ENCODE measurements at places on chromosomes 7 and 10.

GRCh38 chr10:109025172-109025571 is 898.1 kb downstream of the XPNPEP1 start:
- DNase-seq = no peak

GRCh38 chr7:7911369-7912123 is 57.0 kb upstream of the GLCCI1 start:
- DNase-seq = peak; percentile 53

- DNase-seq = no peak
Measured at GRCh38 chr10:103872137-103872931, 17.0 kb upstream of the SH3PXD2A start.

- DNase-seq = no peak
Measured at GRCh38 chr10:33402220-33403073, 68.0 kb upstream of the NRP1 start.

GRCh38 chr10:103184615-103185014 is 8.5 kb downstream of the NT5C2 start:
- no peak for DNase-seq

DNA sequence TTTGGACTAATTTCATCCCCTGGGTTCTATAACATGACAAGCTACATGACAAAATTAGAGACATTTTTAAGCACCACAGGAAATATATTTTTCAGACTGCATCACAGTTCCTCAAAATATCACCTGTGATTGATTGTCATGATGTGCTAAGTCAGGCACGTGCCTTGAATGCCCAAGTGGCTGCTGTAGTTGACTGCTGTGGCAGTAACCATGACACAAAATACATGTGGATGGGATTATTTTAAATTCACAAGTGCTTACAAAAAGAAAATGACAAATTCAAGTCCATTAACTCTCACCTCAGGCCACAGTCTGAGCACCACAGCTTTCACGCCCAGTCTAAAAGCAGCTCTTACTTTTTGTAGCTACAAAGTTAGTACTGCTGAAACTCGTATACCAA is 45.5 kb downstream of the TNPO3 start:
- no peak for DNase-seq

GRCh38 chr7:100894860-100895700 is 608 bp downstream of the ACHE start:
- DNase-seq = no peak

- peak; percentile 94 for DNase-seq
Measured at GRCh38 chr10:598415-599170, 90.9 kb downstream of the DIP2C start.

DNA sequence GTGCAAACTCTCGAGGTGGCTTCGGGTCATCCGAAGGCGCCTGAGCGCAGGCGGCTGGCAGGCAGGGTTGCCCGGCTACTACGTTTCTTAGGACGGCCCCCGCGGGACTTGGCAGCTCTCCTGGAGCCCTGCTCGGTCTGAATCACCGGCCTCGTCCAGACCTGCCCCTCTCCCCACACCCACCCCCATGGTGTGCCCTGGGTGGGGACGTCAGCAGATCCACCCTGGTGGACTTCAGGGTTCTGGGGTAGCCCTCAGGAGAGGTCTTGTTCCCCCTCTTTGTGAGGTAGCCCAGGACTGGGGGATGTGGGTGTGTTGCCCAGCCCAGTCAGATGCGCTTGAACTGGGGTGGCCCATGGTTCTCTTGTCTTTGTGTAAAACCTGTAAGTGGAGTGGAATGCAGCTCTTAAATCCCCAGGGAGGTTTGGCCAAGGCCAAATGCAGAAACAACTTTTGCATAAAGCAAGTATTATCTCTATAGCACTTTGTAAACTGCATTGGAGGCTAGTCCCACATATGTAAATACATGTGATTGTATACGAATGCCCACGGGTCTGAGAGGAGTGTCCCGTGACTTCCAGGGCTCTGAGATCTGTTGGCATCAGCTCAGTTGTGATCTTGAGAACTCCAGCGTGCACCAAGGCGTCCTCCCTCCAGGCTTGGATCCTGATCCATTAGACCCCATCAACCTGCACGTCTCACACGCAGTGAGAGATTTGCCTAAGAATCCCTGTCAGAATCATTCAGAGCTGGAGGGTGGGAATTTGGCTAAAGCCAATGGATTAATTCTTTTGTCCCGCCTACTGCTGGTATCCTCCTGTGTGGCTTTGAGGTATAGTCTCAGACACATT is 1.8 kb downstream of the PFKFB3 start:
- no peak for DNase-seq

DNA sequence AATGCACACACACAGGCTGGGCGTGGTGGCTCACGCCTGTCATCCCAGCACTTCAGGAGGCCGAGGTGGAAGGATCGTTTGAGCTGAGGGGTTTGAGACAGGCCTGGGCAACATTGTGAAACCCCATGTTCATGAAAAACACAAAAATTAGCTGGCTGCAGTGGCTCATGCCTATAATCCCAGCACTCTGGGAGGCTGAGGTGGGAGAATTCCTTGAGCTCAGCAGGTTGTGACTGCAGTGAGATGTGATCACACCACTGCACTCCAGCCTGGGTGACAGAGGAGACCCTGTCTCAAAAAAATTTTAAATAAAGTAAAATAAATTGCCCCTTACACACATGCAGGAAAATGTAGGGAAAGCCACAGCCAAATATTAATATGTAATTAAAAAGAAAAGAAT is 44.1 kb downstream of the RNF32 start:
- DNase-seq = no peak

- no peak for DNase-seq
Measured at GRCh38 chr10:127043301-127043700, 138.1 kb downstream of the DOCK1 start.

GRCh38 chr10:90440870-90441269 is 417.0 kb downstream of the HTR7 start:
- DNase-seq = no peak

DNA sequence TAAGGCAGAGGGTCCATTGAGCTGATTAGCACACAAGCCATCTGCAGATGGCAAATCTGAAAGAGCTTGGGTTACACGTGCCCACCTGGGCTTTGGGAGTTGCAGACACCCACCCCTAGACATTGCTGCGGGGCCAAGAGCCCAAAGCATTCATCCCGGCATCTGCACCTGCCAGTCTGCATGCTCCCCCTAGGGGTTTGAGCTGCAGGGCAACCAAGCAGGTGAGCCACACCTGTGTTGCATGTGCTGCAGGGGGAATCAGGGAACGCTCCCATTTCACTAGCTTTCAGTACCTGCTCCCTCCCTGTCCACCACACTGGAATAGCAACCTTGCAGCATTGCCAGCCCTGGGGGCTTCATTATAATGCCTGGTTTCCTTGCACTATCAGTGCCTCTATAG is 21.1 kb downstream of the C7orf33 start:
- no peak for DNase-seq

- no peak for DNase-seq
Measured at GRCh38 chr7:80155374-80155773, 20.7 kb downstream of the GNAI1 start.

DNA sequence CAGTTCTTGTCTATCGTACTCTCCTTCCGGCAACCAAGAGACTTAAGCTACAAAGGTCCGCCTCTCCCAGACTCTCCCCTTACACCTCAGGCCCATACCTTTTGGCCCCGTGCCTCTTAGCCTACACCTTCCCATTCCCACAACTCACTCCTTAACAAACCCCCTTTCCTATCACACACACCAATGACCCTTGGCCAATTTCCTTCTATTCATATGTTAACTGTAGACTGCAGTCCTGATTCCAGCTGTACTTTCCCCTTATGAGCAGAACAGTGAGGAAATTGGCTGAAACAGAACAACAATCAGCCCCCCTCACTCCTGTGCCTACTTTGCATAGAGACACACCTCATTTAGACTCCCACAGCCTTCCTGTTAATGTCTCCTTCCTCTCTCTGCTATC is 1.4 kb upstream of the TMEM139 start:
- no peak for DNase-seq

DNA sequence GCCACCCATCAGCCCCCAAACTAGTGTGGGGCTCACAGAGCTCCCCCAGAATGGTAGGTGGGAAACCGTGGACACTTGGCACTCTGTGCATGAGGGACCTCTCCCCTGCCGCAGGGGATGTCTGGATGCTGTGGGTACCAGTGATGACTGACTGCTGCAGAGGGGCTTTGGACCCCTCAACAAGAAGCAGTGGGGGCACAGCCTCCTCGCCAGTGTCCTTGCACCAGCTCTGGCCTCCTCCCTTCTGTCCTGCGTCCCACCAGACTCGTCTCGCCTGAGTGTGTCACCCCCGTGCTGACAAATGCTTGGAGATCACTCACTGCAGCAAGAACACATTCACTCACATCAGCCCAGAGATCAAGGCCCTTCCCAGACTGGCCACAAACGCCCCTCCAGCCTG is 37.3 kb upstream of the R3HCC1L start:
- DNase-seq = no peak

DNA sequence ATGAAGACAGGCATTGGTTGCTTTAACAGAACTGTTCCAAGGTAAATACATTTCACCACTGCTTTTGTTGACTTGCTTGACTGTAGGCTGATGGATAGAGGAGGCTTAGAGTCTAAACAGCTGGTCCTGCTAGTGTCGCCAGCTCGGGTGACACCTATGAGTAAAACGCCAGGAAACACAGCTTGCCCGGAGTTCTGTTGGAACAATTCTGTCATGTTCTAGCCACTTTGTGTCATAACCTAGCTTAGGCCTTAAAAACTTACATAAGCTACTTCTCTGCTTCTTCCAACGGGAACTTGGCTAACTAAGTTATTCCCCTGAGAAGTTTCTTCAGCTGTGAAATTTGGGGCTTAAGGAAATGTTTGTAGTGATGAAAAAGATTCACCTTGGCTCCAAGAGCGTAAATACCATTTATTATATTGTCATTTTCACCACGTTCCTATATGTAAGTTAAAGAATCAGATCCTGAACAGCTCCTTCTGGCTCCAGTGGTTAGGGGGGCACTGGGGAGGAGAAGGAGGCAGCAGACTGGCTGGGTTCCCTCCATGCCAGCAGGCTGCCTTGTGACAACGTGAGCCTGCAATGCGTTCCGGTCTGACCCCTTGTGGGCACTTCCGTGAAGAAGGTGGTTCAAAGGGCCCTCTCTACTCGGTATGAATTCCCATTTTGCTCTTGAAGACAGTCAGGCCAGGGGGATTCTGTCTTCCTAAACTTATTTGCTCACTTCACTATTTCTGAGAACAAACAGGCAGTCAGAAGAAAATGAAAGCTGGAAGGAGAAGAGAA is 253.2 kb downstream of the BMPER start:
- no peak for DNase-seq

DNA sequence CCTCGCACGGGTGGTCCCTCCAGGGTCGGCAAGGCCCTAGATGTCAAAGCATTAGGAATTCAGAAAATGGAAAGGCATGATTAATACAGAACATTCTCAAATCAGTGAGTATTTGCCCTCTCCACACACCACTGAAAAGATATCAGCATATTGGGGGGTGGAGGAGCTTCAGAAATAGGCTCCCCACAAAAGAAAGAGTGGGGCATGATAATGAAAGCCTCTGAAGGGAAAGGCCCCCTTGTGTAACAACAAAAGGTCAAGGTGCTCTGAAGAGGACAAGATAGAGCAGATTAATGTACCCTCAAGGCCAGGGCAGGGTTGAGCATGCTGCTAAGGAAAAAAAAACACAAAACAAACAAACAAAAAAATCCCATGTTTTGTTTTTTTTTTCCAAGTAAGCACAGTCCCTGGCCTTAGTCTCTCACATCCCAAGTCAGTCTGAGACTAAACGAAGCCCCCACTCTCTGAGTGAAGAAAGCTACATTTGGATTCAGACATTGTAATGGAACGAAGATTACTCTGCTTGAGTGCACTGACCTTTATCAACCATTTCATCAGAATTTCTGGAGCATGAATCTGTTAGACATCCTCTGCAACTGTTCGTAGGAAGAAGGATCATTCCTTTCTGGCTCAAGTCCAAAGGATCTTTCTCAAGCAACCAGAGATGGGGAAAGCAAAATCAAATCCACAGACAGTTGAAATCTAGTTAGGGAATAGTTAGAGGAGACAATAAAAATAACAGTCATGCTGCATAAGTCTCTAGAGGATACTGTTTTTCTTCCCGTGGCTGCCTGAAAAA is 27.4 kb upstream of the DGKI start:
- peak; percentile 68 for DNase-seq

- DNase-seq = no peak
Measured at GRCh38 chr10:10855151-10855581, 162.5 kb upstream of the CELF2 start.

DNA sequence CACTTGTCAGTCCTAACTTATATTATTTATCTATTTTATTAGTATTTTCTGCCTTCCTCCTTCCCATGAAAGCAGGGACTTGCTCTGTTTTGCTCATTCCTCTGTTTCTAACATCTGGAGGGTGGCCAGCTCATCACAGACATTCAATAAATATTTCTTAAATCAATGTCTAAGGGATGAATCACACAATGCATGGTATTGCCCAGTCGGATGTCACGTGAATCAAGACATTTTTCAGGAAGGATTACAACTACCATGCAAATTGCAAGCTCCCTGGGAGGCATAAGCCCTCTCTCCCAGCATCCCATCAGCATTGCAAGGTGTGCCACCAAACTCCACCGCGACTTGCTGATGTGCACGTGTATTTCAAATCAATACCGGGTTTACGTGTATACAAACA is 146.6 kb upstream of the RNF32 start:
- no peak for DNase-seq

DNA sequence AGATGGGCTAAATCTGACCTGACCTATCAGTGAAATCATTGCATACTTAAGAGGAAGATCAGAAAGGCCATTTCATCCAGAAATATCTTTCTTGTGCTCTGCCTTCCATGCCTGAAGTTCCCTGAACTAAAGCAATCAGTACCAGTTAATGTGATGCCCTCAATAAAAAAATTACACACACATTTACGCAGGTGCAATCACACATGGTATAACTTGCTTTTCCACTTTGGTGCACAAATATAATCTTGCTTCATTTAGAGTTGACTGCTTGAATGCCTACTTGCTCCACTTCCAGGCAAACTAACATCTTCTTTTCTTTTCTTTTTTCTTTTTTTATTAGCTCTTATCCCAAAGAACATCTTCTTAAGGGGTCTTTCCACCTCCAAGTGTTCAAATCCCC is 58.3 kb upstream of the KIF5B start:
- no peak for DNase-seq

GRCh38 chr7:110977127-110977737 is 113.7 kb upstream of the LRRN3 start:
- DNase-seq = no peak

- no peak for DNase-seq
Measured at GRCh38 chr10:117545141-117546019, 2.8 kb downstream of the EMX2 start.

- no peak for DNase-seq
Measured at GRCh38 chr7:140518370-140519006, 39.2 kb upstream of the MKRN1 start.

- DNase-seq = no peak
Measured at GRCh38 chr10:120749856-120750566, 101.2 kb upstream of the WDR11 start.

DNA sequence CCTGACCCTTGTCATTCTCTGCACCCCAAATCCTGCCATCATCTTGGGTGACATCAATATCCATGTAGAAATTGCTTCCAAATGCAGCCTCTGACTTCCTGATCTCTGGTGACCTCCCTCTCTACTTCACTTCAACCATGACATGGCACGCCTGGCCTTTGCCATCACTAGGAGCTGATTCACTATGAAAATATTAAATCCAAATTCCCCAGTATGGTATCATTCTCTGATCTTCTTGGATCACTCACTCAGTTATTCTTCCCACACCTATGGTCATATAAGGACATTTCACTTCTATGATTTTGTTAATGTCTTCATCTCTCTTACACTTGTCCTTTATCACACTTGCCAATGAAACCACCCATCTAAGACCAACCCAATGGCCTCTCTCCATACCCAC is 73.7 kb upstream of the ODAD2 start:
- no peak for DNase-seq
